ENCODE measurements at places on chromosomes 7 and 10. TPM values are rescaled to one million over a fixed set of nuclear protein-coding genes. Genes with fewer than 3 reads are reported as not detected.

DNA sequence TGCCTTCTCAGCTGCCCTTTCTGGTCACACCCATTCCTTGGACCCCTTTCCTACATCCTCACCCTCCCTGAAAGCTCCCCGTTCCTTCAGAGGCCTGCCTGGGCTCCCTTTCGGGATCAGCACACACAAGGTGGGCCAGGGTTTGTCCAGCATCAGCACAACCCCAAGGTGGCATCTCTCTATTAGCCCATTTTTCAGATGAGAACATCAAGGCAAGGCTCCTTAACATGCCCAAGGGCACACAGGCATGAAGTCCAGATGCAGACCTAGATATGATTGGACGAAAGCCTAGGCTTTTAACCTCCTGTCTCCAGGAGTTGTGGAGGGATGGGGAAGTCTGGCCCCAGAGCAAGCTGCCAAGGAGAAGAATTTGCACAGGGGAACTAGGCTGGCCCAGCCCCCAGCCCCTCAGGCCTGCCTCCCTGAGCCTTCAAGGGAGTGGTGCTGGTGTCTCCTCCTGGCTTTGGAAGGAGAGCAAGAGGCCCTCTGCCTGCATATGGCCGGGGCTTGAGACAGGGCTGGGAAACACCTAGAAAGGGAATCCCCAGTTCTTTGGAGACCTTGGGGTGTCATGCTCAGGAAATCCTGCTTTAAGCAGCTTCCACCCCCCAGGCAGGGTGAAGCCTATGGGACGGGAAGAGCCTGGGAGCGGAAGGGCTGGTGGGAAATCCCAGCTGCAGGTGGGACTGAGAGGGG is 9.0 kb upstream of the VSIR start:
- H3K27ac ChIP-seq = no peak overlapping the region
- no peak overlapping the region for H3K4me3 ChIP-seq
- no peaks in the 10 kb centered on the region for H3K27me3 ChIP-seq
- H3K36me3 ChIP-seq = no peaks in the 10 kb centered on the region
- no peaks in the 10 kb centered on the region for H3K4me1 ChIP-seq

DNA sequence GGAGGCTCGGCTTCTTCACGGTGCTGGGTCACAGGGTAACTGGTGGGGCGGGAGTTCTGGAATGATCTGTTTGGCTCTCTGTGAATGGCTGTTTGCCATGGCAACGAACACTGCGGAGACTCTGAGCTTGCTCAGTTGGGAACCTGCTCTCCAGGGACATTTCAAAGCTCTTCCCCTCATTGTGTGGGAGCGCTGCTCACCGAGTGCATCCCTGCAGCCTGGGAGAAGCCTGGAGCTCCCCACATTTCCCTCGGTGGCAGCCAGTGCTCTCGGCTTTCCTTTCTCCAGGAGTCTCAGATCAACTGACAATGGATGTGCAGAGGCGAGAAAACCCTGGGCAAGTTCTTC is 57.6 kb upstream of the CACUL1 start:
- H3K27me3 ChIP-seq = no peaks in the 10 kb centered on the region
- no peak overlapping the region for H3K4me3 ChIP-seq
- H3K36me3 ChIP-seq = no peaks in the 10 kb centered on the region
- no peak for DNase-seq
- no peaks in the 10 kb centered on the region for H3K4me1 ChIP-seq
- H3K27ac ChIP-seq = no peak overlapping the region

GRCh38 chr7:1402110-1402790 is 57.0 kb downstream of the MICALL2 start:
- H3K27me3 ChIP-seq = no peaks in the 10 kb centered on the region

DNA sequence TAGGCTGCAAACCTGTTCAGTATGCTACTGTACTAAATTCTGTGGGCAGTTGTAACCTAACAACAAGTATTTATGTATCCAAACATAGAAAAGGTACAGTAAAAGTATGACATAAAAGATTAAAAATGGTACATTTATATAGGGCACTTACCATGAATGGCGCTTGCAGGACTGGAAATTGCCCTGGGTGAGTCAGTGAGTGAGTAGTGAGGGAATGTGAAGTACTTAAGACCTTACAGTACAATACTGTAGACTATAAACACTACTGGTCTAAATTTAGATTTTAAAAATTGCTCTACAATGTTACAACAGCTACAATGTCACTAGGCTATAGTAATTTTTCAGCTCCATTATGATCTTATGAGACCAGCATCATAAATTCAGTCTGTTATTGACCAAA is 146.0 kb upstream of the GNAI1 start:
- no peak for DNase-seq
- no peaks in the 10 kb centered on the region for H3K4me1 ChIP-seq
- no peaks in the 10 kb centered on the region for H3K36me3 ChIP-seq
- H3K27me3 ChIP-seq = no peaks in the 10 kb centered on the region
- H3K27ac ChIP-seq = no peak overlapping the region

- DNase-seq = no peak
- H3K4me1 ChIP-seq = no peaks in the 10 kb centered on the region
- H3K4me3 ChIP-seq = no peak within 1 kb of the TSS
- no peaks in the 10 kb centered on the region for H3K36me3 ChIP-seq
Measured at GRCh38 chr7:143934526-143935325, at the start of gene OR2F2. Gene OR2F2, plus strand, starts transcription at chr7:143935233. Its CDS starts 0 bp downstream, at chr7:143935233.

- H3K27ac ChIP-seq = no peak overlapping the region
- DNase-seq = no peak
- no peaks in the 10 kb centered on the region for H3K27me3 ChIP-seq
- peaks cover 1% of the 10 kb centered on the region for H3K4me1 ChIP-seq
Measured at GRCh38 chr7:102292813-102293798, 6.4 kb downstream of the SH2B2 start.

The OR9A2 gene
- 3.5 TPM for total RNA-seq

The HIPK2 gene
- 17.8 TPM for total RNA-seq

The MYO3A gene
- 21.1 TPM for total RNA-seq

The PHF14 gene
- 55.7 TPM for total RNA-seq

The ELN gene
- 24.6 TPM for total RNA-seq

The MYPN gene
- 1.8 TPM for total RNA-seq

The PNLIPRP3 gene
- total RNA-seq = not detected

Data from testis (tissue), 5 donors.